LHCN-M2 (cell line): ENCODE measurements at places on chromosomes 5 and 9. TPM values are rescaled to one million over a fixed set of nuclear protein-coding genes. Genes with fewer than 3 reads are reported as not detected.

Gene CCDC180
- total RNA-seq = not detected in 2 replicates

Gene AJM1
- 3.1 and 3.6 TPM in 2 replicates for total RNA-seq

Gene CNTNAP3B
- total RNA-seq = 0.11 TPM in 1 of 2 replicates, not detected in the other

Gene DMGDH
- 0.13 and 0.17 TPM in 2 replicates for total RNA-seq

Gene OSMR
- 20.2 and 28.1 TPM in 2 replicates for total RNA-seq

Gene NSG2
- 0.90 TPM in 1 of 2 replicates, not detected in the other for total RNA-seq

Gene PHYHD1
- total RNA-seq = 17.3 and 19.5 TPM in 2 replicates

Gene TTLL11
- total RNA-seq = 3.4 and 3.8 TPM in 2 replicates

Gene KIF12
- not detected in 2 replicates for total RNA-seq

Gene PLCXD3
- 0.06 and 0.11 TPM in 2 replicates for total RNA-seq

Gene PKD2L2
- total RNA-seq = not detected in 2 replicates

Gene BHMT2
- 0.45 and 0.63 TPM in 2 replicates for total RNA-seq

Gene C1QTNF3
- total RNA-seq = 0.32 and 0.40 TPM in 2 replicates

Gene SLC27A6
- total RNA-seq = not detected in 2 replicates

Gene SHISAL2B
- not detected in 2 replicates for total RNA-seq
